ENCODE measurements at places on chromosomes 12 and 14.

- DNase-seq: no peak
Observed at GRCh38 chr14:92122761-92123160, 992 bp downstream of the CPSF2 start.

DNA sequence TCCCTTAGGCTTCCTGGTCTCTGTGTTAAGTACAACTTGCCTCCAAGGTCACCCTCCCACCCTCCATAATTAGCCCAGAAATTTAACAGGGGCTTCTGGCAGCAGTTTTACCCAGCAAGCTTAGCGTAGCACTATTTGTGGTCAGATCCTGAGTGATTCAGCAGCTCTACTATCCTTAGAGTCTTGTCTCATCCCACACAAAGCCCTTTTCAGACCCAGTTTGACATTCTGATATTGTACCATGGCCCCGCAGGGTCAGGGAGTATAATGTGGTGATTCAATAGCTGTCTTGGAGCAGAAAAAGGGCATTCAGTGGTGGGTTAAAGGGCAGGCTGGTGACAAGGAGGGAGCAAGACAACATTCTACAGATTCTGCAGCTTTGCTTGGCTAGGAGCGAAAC is 153.8 kb upstream of the DDHD1 start:
- DNase-seq: no peak

GRCh38 chr12:91655966-91656365 is 473.3 kb upstream of the DCN start:
- no peak for DNase-seq

DNA sequence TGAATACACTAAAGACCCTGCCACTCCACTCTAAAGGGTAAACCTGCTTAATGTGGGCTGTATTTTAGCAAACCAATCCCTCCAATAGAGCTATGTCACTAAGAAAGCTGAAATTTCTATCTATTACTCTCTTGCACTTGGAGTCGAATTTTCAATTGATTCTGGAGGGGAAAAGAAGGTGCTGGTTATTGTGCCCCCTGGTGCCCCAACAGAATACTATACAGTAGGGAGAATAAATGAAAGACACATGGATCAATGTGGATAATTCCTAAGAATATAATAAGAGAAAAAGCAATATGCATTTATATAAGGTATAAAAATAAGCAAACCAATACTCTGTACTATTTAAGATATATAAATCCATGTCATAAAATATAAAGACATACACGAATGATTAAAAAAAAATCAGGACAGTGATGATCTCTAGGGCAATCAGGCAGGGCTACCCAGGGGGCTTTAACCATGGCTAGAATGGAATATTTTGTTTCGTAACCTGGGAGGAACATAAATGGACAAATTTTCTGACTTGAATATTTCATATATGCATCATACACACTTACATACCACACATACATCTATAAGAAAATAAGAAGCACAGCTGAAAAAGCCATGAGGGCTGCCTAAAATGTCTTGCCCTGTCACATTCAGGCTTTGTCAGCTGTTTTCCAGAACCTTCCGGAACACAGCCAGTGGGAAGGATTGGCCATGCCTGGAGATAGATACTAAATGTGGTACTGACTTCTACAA is 54.4 kb downstream of the EFCAB11 start:
- no peak for DNase-seq

DNA sequence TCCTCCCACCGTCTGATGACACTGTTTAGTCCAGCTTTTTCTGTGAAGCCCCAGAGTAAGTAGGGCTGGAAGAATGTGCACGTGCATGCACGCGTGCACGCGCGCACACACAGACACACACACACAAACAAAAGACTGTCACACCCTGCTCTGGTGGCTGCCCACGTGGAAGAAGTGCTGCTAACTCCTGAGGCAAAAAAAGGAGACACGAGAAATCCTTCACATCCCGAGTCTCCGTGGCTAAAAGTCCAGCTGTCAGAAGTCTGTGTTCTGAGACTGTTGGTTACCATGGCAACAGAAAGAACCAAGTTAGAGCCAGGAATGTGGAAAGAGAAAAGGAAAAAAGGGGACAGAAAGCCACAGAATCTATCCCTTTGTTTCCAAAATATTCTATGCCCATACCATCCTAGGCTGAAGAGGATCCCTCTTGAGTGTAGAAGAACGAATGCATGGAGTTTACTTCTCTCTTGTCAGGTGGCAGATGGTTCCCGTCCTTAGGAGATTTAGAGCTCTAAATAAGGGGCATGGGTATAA is 1.6 kb upstream of the C12orf71 start:
- DNase-seq: no peak

- no peak for DNase-seq
Observed at GRCh38 chr12:118259079-118259478, 113.6 kb downstream of the TAOK3 start.

DNA sequence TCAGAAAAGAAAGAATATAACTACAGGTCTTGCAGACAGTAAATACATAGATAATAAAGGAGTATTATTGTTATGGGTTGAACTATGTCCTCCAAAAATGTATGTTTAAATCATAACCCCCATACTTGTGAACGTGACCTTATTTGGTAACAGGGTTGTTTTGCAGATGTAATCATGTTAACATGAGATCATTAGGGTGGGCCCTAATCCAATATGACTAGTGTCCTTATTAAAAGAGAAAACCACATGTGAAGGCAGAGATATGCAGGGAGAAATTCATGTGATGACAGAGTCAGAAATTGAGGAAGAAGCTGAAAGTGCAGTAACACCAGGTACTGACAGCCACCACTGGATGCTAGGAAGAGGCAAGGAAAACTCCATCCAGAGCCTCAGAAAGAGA is 29.0 kb downstream of the MAGOHB start:
- peak; percentile 15 for DNase-seq

DNA sequence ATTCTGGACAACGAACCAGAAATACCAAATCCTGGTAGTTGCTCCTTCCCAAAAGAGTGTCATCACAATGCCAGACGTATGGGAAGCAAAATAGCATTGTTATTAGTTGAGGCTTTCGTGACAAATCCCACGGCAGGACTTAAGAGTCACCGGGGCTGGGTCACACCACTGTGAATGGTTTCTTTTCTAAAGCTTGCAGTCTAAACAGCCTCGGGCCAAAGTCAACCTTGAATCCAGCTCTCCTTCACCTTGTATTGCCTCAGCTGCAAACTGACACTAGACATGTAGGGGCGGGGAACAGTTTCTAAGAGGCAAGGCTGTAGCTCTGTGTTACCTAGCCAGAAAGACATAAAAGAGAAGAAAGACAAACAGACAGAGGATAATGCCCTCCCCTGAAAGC is 734.8 kb downstream of the MED13L start:
- DNase-seq: no peak

DNA sequence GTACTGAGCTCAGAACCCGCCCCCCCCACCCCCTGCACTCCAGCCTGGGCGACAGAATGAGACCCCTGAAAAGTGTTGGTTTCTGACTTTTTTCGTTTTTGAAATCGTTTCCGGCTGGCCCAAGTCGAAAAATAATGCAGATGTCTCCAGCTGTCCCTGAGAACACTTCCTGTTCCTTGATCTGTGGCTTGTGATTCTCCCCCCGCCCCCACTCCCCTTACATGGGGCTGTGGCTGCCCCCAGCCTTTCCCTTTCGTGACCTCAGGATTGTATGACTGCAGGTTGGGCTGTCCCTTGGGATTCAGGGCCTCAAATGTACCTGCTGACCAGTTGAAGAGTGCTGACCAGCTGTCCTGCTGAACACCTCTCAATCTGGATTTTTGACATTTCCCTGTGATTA is 34.1 kb downstream of the NOC4L start:
- DNase-seq: no peak

Data from fibroblast of skin of left quadriceps (primary cell).